ENCODE measurements at places on chromosomes 16 and 17.
A peak's percentile ranks its signal among the peaks of the same experiment; 100 is the strongest.

DNA sequence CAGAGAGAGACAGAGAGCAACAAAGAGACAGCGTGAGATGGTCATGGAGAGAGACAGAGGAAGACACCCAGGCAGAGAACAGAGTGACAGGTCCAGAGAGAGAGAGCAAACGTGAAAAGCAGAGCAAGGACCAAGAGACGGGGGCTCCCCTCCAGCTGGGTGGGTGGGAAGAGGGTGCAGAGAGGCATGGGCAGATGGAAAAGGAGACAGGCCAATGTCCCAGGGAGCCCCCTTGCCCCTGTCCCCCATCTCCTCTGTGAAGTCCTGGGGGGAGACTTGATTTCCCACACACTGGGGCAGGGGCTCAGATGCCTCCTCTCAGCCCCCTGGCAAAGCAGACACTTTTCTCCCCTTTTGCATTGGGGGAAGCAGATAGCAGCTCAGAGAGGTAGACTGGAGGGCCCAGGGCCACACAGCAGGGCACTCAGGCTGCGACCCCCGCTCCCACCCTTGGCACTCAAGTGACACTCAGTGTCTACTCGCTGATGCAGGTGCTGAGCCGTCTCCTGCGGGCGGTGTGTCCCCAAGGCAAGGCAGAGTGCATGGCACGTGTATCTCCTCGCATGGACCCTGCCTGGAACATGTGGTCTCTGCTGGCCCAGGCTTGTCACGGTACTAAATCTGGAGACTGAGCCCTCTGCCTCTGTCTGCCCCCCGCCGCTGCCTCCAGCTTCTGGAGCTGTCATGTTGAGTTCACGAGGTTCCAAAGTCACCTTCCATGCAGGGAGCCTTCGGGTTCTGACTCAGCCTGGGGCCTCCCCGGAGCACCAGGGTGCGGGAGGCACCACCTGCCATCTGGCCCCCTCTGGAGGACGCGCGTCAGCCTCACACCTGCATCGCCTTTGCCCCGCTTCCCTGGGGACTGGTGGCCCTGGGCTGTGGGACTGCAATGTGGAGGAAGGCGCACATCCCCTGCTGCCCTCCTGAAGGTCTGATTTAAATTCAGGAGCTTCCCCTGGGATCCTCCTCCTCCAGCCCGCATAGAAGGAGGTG is 215.9 kb upstream of the GSE1 start:
- no peak for DNase-seq

DNA sequence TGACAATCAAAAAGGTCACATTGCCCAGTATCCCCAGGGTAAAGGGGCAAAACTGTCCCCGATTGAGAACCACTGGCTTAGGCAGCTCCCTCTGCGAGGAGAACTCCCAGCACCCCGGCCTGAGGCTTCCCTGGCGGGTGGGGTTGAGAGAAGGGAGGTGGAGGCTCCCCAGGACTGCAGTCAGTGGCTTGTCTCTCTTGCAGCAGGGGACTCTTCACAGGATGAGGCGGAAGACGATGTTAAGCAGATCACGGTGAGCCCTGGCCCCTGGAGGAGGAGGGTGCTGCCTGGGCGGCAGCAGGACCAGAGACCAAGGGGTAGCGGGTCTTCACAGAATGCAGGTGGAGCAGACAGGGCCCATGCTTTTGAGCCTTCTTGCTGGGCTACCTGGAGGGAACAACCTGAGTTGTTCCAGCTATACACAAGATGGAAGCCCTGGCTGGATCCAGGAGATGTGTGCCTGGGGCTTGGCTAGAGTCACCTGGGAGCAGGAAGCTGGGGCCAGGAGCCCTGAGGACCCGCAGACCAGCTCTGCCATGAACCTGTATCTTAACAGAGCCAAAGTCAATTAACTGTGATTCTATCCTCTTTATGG is 16.8 kb downstream of the POLR3E start:
- no peak for DNase-seq

GRCh38 chr16:23064639-23065038 is 84.6 kb downstream of the USP31 start:
- no peak for DNase-seq

GRCh38 chr16:88911136-88911945 is 44.9 kb upstream of the PABPN1L start:
- no peak for DNase-seq

- no peak for DNase-seq
Observed at GRCh38 chr16:4663777-4664465, 29.4 kb upstream of the NUDT16L1 start.

- no peak for DNase-seq
Observed at GRCh38 chr16:52603015-52603414, 56.1 kb upstream of the TOX3 start.

DNA sequence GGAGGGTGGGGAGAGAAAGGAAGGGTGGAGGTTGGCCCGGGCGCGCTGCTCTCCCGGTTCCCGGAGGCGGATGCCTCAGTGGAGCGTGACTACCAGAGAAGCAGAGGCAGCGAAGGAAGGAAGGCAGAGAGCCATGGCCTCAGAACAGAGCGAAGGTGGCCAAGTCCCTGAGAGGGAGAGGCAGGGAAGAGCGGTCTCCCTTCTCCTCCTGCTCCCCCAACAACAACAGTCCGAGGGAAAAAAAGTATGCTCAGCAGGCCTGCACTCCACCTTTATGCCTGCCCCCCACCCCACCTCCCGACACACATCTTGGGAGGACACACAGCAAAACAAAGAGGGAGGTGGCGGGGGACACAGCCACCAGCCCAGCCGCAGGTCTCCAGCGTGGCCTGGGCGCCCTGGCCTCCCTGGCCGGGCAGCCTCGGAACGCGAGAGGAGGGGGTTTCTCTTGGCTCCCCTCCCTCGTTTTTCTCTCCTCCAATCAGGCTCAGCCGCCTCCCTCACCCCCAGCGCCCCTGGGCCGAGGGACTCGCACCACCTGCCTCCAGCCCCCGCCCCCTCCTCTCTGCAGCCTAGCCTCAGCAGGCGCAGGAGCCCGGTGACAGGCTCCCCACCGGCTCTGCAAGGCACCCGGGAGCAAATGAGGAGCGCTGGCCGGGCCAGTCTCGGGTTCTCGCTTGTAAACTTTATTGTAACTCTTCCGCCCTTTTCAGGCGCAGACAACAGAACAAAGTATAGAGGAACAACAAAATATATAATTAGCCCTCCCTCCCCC is 1.1 kb upstream of the HOXB7 start:
- DNase-seq: no peak

GRCh38 chr17:70137451-70138230 is 31.7 kb upstream of the KCNJ2 start:
- DNase-seq: peak; percentile 54

DNA sequence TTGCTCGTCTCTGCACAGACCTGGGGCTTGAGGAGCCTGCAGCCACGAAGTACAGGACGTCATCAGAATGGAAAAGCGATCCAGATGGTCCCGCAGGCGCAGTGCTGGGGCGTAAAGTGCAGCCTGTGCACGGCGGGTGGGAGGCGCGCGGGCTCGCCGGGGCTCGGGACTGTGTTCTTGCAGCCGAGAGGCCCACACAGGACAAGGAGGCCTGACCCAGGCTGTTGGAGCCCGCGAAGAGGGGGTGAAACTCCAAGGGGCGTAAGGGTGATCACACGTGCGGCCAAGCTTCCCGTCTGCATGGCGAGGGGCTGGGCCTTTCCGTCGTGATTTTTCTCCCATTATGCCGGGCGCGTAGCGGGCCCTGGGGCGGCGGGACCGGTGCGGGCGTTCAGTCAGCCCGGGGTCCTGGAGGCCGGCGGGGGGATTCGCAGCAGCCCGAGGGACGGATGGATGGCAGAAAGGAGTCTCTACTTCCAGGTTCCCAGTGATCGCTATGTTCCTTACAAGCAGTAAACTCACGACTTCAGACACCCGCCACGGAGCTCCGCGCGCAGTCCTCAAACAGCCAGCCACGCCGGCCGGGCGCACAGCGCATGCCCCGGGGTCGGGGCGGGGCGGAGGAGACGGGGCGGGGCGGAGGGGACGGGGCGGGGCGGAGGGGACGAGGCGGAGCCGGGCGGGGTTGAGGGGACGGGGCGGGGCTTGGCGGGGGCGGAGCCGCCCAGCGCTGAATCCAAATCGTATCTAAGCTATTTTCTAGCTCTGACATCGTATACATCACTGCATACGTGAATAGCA is 141.0 kb upstream of the KCNJ18 start:
- DNase-seq: peak; percentile 72

DNA sequence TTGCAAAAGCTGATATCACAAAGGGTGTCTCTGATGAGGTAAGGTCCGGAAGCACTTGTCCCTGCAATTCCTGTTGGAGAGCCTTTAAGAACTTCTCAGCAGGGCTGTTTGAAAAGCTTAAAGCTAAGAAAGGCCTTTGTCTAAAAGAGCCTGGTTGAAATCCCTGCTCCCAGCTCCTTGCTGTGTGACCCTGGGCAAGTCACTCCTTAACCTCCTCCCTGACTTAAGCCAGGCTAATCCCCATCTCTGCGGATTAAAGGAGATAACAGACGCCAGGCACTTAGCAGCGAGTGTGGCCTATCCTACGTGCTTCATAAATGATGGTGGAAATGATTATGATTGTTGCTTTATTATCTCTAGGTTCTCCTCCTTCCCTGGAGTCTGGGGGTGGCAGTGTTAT is 368.0 kb upstream of the RBFOX1 start:
- no peak for DNase-seq

DNA sequence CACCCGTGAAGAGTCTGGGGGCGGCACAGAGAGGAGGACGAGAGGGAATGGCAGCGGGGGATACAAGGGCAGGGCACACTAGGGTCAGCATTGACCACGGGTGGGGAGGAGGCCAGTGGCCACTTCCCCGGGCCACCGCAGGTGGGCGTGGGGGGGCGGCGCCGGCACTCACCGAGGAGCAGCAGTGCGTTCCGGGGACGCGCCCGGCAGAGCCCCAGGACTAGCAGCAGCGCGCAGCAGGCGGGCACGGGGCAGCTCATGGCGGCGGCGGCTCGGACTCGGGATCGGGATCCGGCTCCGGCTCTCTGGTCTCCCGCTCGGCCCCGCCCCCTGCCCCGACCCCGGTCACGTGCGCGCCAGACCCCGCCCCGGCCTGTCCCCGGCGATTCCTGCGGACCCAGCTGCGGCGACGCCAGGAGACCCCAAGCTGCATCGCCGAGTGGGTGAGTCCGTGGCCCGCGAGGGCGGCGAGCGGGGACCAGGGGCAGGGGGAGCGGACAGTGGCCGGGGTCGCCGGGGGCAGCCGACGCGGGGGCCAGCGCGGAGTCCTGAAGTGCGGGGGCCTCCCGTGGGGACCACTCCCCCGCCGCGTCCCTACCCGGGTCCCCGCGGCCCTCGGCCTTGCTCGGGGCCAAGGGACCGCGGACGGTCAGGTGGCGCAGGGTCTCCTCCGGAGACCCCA is at the start of the genes SGSH and SLC26A11:
TSS of gene SGSH (minus strand) at position 280 of the 682 bp plus-strand sequence. CDS start at position 260, 20 bp downstream.
TSS of gene SLC26A11 (plus strand) at position 374 of the 682 bp plus-strand sequence. CDS start 1,134 bp downstream, outside the sequence.
- peak; percentile 55 for DNase-seq

DNA sequence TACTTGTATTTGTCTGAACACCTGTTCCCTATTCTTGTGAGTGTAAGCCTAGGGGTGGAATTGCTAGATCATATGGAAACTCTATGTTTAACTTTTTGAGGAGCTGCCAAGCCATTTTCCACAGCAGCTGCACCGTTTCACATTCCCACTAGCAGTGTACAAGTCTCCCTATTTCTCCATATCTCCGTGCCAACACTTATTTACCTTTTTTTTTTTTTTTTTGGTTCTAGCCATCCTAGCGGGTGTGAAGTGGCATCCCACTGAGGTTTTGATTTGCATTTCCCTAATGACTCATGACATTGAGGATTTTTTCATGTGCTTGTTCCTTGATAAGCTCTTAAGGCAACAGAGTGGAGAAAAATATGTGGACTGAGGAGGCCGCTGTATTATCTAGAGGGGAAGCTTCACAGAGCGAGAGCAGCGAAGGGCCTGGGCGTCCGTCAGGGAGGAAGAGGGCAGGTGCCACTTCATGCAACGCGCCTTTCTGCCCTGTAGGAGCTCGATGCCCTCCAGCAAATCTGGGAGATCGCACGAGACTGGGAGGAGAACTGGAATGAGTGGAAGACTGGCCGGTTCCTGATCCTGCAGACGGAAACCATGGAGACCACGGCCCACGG is 50.0 kb downstream of the DNAH2 start:
- no peak for DNase-seq

All from stimulated activated naive CD8-positive, alpha-beta T cell treated with anti-CD3 and anti-CD28 coated beads, Interleukin-15, amount 100 ng/mL, for 72 hours (primary cell).